ENCODE measurements at places on chromosomes 7 and 10.

GRCh38 chr7:94446308-94446707 lies 51.6 kb downstream of the COL1A2 start:
- DNase-seq: no peak

DNA sequence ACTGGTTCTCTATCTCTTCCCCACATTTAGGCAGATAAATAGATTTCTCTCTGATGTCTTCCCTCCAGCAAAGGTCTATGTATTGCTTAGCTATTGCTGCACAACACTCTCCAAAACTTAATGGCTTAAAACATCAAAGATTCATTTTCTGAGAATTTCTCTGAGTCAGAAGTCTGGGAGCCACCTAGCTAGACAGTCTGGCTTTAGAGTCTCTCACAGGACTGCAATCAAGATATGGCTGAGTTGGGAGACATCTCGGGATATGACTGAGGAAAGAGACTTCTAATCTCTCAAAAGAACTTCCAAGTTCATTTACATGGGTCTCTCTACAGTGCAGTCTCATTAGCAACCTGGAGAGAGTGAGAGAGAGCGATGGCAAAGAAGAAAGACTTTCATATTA lies 553.6 kb upstream of the GHITM start:
- DNase-seq: no peak

DNA sequence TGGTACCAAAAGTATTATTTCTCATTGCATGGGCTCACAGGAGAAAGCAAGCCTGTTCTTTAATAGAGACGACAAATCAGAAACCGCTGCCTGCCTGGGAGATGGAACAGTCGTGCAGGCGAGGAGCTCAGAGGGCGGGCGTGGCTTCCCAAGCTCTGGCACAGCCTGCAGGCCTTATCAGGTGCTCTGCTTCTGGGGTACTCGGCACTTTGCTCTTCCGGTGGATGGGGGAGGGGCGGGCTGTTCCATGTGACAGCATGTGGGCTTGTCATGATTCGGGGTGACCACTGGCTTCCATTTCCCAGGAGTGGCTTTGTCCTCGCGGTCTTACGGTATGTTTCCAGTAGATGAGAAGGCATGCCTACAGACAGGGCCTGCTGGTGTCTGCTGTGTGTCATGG lies 228.6 kb downstream of the MGMT start:
- DNase-seq: no peak

GRCh38 chr7:32453341-32454011 lies 36.7 kb downstream of the LSM5 start:
- no peak for DNase-seq

GRCh38 chr10:63627881-63628296 lies 106.7 kb downstream of the REEP3 start:
- no peak for DNase-seq

DNA sequence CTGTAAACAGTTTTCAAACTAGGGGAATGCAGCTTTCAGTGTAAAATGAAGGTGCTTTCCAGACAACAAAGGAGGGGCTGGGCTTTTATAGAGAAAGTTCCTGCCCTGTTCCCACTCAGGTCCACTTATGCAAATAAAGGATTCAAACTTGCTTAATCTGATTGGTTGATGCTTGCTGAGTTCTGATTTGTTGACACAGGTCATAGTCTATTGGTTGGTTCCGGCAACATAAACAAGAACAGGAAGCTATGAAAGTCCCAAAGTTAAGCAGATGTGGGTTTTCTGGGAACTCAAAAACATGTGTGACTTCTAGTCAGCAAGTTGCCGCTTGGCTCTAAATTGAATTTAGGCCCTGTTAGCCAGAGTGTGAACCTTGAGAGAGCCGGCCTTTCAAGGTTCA lies 194.2 kb upstream of the SVIL start:
- no peak for DNase-seq
